ENCODE measurements at places on chromosomes 2 and 18. TPM values are rescaled to one million over a fixed set of nuclear protein-coding genes. Genes with fewer than 3 reads are reported as not detected.

DNA sequence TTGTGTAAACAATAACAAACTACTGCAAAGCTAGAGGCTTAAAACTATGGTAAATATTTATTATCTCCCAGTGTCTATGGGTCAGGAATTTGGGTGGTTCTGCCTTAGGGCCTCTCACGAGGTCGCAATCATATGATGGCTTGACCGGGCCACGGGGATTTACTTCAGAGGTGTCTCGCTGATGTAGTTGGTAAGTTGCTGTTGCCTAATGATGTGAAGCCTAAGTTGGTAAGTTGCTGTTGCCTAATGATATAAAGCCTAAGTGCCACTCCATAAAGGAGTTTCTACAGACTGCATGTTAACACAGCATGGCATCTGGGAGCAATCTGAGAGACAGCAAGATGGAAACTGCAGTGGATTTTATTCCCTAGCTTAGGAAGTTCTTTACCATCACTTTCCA, 35.8 kb downstream of the FMNL2 start:
- no peaks in the 10 kb centered on the region for H3K27me3 ChIP-seq
- no peak overlapping the region for H3K27ac ChIP-seq
- DNase-seq, result no peak
- peaks cover 19% of the 10 kb centered on the region for H3K4me1 ChIP-seq

DNA sequence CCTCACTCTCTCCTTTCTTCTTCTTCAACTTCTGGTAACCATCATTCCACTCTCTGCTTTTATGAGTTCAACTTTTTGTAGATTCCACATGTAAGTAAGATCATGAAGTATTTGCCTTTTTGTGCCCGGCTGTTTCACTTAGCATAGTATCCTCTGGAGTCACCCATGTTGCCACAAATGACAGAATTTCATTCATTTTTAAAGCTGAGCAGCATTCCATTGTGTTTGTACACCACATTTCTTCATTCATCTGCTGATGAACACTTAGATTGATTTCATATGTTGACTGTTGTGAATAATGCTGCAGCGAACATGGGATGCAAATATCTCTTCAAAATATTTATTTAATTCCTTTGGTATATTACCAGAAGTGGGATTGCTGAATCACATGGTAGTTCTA, 133.6 kb upstream of the ERBB4 start:
- no peak for DNase-seq
- no peaks in the 10 kb centered on the region for H3K36me3 ChIP-seq
- no peak overlapping the region for H3K4me3 ChIP-seq
- H3K4me1 ChIP-seq, result no peaks in the 10 kb centered on the region
- no peak overlapping the region for H3K27ac ChIP-seq

- H3K4me1 ChIP-seq, result no peaks in the 10 kb centered on the region
- no peak overlapping the region for H3K4me3 ChIP-seq
Observed at GRCh38 chr2:240637901-240638345, 12.6 kb downstream of the GPR35 start.

DNA sequence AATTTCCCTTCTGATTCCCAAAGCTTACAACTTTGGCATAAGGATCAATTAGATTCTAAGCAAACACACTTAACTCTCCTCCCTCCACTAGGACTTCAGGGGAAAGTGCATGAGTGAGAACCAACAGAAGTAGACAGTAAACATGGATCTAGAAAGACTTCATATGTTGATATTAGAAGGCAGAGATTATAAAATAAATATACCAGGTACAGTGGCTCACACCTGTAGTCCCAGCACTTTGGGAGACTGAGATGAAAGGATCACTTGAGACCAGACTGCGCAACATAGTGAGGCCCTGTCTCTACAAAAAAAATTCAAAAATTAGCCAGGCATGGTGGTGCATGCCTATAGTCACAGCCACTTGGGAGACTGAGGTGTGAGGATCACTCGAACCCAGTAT, 15.9 kb downstream of the NBEAL1 start:
- no peak overlapping the region for H3K4me3 ChIP-seq
- H3K27ac ChIP-seq, result no peak overlapping the region
- no peak for DNase-seq
- H3K4me1 ChIP-seq, result no peaks in the 10 kb centered on the region

The ANKAR gene
- polyA plus RNA-seq, result 2.1 TPM

- peaks cover 97% of the 10 kb centered on the region for H3K4me1 ChIP-seq
- H3K4me3 ChIP-seq, result peak overlapping the region; percentile 3
- H3K27ac ChIP-seq, result peak overlapping the region; percentile 100
- no peak for DNase-seq
Observed at GRCh38 chr2:46332686-46333281, 35.6 kb downstream of the EPAS1 start.

DNA sequence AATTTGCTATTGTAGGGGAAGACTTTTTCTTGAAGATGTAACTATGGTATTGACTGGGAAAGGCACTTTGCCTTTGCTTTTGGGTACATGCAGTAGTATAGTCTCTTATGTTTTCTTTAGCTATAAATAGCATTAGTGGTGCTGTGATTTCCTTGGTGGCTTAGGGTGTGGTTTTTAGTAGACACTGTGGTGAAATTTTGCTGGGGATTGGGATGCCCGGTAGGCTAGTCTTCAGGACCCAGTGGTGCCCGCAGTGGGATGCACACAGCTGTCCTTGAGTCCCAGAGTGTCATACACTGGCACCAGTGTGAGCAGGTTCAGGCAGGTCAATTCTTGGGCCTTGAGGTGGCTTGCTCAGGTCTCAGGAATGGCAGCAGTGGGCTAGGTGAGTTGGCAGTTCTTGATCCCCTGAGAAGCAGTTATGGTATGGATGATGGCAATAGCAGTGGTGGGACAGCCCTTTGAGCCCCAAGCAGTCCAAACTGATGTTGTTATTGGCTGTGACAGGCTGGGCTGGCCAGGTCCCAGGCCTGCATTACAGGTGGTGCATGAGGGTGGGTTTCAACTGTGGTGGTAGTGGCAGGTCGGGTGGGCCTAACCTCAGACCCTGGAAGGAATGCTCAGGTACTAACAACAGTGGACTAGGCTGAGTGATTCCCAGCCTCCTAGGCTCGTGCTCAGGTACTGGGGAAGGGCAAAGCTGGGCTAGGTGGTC, 124.3 kb downstream of the XRCC5 start:
- no peak overlapping the region for H3K27ac ChIP-seq
- no peaks in the 10 kb centered on the region for H3K36me3 ChIP-seq
- no peaks in the 10 kb centered on the region for H3K4me1 ChIP-seq
- no peak for DNase-seq
- no peak overlapping the region for H3K4me3 ChIP-seq
- H3K27me3 ChIP-seq, result no peaks in the 10 kb centered on the region

GRCh38 chr18:62018034-62018758, 125.4 kb upstream of the RNF152 start:
- no peak overlapping the region for H3K4me3 ChIP-seq
- peak overlapping the region; percentile 87 for H3K27ac ChIP-seq
- peaks cover 14% of the 10 kb centered on the region for H3K4me1 ChIP-seq
- DNase-seq, result peak; percentile 56
- no peaks in the 10 kb centered on the region for H3K36me3 ChIP-seq
- H3K27me3 ChIP-seq, result no peaks in the 10 kb centered on the region

Data from SK-N-SH (cell line).